ENCODE measurements at places on chromosomes 7 and 10.

- no peak for DNase-seq
Observed at GRCh38 chr10:79355420-79356017, 8.2 kb downstream of the PPIF start.

- DNase-seq: no peak
Observed at GRCh38 chr7:26101361-26102151, 50.4 kb upstream of the NFE2L3 start.

GRCh38 chr7:17038160-17038782 is 156.5 kb upstream of the AGR3 start:
- no peak for DNase-seq

DNA sequence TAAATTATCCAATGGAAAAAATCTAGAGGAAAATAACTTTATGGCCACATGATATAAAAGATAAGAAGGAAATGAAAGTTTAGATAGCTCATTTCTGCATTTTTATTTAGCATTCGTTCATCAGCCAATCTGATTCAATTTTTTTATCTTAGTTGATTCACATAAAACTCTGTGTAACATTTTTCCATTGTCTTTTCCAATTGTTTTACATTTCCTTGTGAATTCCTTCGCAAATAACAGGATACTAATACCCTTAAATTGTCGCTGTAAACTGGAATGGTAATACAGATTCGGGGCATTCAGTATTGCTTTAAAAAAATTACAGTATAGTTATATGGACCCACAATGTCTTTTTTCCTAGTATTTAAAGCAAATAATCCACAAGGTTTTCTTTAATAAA is 136.4 kb downstream of the CUBN start:
- DNase-seq: no peak

DNA sequence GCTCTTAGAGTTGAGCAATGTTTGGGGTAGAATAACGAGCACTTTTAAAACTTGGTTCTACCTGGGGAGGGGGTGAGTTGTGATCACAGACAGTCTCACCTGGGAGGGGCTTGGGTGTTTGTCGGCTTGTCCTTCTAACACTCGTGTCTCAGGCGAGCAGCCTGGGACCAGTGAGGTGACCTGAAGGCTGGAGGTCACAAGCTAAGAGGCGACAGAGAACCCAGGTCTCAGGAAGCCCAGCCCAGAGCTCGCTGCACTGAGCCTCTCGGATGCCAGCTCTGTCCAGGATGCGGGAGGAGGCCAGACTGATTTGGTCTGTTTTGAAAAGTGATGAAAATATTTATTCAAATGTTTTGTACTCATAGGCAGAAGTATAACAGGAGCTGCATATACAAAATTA is 11.8 kb downstream of the HTRA1 start:
- DNase-seq: no peak

GRCh38 chr7:26479581-26479980 is 187.9 kb downstream of the SNX10 start:
- no peak for DNase-seq

GRCh38 chr7:76356823-76357222 is 2.0 kb downstream of the YWHAG start:
- no peak for DNase-seq

GRCh38 chr7:131223151-131223550 is 104.5 kb upstream of the MKLN1 start:
- no peak for DNase-seq

- no peak for DNase-seq
Observed at GRCh38 chr7:16422917-16423316, 1.6 kb upstream of the CRPPA start.

DNA sequence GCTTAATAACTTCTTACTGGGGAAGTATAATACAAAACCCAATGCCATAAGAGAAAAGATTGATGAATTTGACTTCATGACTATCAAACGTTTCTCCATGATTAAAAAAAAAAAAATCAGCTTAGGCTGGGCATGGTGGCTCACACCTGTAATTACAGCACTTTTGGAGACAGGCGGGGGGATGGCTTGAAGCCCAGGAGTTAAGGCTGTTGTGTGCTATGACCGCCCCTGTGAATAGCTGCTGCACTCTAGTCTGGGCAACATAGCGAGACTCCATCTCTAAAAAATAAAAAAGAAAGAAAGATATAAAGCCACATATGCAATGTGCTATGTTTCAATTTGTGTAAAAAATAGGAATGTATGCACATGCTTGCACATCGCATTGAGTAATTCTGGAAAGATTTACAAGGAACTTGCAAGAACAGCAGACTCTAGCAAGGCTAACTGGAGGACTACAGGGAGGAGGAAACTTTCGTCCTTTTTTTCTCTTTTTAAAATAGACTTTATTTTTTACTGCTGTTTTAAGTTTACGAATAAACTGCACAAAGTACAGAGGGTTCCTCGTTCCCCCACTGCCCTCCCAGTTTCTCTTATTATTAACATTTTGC is 10.3 kb upstream of the RARRES2 start:
- DNase-seq: no peak

- DNase-seq: no peak
Observed at GRCh38 chr10:90451283-90451682, 406.6 kb downstream of the HTR7 start.

- no peak for DNase-seq
Observed at GRCh38 chr10:61529208-61529607, 76.0 kb upstream of the TMEM26 start.

DNA sequence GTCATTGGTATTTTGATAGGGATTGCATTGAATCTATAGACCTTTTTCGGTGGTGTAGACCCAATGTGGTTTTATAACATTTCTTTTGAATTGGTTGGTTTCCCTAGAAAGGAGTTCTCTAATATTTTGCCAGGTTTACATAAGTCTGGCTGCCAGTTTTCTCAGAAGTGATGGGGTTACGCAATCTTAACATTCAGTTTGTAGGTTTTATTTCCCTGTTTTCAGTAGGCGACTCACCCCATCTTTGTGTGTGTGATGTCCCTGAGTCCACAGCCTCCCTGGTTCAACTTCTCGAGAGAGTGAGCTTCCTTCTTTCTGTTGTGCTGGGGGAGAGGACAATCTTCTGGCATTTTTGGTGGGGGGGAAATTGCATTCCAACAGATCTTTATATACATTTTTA is 9.6 kb upstream of the KIF5B start:
- DNase-seq: peak; percentile 34

DNA sequence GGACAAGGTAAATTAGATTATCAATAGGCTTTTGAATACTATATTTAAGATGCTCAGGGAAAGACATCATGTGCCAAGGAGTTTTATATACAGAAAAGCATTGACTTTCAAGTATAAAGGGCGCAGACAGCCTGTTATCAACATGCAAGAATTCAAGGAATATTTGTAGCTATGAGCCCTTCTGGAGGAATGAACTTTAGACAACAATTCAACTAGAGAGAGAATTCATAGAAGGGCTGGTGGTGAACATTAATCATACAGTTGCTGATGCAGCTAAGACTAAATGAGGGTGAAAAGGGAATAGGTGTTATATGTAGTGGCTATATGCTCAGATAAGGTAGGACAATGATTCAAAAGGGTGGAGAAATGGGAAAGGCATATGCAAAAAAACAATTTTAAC is 41.2 kb downstream of the AOAH start:
- DNase-seq: no peak

GRCh38 chr7:28705350-28705749 is 252.8 kb downstream of the TRIL start:
- DNase-seq: no peak

DNA sequence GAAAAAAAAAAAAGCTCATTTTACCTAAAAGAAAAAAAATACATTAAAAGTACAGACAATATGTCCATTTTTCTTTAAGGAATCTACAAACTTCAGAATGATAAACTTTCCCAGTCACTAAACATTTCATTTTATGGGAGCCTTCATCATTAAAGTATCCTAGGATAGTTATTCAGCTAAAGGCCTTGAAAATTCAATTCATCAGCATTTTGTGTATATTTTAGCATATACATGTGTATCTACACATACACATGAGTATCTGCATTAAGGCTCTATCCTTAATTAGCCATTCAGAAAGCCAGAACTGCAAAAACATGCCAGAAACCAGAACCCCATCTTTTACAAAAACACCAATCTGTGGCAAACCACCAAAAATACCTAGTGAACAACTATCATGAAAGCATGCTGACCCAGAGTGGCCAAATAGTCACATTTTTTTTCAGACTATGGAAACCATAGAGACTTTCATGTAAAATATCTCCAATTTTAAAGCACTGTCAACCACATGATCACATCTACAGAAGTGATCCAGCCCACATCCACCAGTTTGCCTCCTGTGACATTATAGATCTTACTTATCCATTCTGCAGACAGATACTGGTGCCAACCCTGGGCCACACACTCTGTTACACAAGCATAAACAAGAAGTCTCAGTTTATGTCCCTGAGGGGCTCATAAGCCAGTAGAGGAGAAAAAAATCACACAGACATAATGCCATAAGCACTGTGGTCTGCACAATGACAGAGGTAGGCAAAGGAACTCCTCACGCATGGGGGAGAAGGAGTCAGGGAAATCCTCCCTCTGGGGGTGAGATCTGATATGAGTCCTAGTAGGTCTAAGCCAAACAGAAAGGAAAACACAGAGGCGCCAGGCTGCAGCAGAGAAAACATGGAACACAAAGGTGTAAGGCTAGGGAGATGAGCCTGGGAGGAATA is 79.2 kb downstream of the SRPK2 start:
- DNase-seq: no peak

DNA sequence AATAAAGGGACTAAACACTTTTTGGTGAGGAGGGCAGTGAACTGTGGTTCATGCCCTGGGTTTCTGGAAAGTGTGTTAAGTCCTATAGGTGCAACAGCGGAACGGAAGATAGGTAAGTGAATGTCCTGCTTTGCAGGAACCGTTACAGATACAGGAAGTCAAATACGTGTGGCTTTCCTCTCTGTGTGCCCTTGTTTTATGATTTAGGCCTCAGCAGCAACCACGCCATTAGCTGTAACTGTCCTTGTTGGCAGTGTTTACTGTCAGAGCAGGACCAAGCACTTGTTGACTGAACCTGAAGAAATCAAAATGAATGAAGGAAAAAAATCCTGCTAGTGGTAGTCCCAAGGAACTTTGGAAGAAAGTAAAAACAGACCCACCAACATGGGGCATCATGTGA is 150.3 kb downstream of the PIP4K2A start:
- no peak for DNase-seq

- DNase-seq: no peak
Observed at GRCh38 chr10:6536102-6536501, 44.0 kb downstream of the PRKCQ start.

DNA sequence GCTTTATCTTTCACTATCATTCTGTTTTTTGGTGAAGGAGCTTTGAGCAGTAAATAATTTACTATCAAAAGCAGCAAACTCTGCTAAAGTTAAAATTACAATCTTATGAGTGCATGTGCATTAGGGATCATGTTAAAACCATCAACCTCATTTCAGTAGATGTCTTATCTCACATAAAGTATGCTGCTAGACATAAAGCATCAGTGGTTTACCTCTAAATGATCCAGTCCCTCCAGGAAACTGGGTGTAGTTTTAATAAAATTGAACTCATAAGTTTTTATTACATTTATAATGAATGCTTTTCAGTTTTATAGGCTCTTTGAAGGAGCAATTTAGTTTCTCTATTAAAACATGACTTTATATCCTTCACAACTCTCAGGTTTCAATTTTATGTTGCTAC is 108.7 kb downstream of the LRRN3 start:
- DNase-seq: peak; percentile 1

- DNase-seq: no peak
Observed at GRCh38 chr10:69389827-69390490, 26.8 kb downstream of the TACR2 start.

Data from GM04504 (cell line).